Ammon's horn (tissue), 1 donor: ENCODE measurements at places on chromosomes 5 and 9.

- no peak for DNase-seq
Observed at GRCh38 chr9:96567203-96567700, 52.4 kb downstream of the CDC14B start.

- DNase-seq = no peak
Observed at GRCh38 chr9:134057307-134057657, 10.5 kb downstream of the BRD3 start.

- DNase-seq = no peak
Observed at GRCh38 chr9:93267681-93268505, 84.0 kb downstream of the WNK2 start.

DNA sequence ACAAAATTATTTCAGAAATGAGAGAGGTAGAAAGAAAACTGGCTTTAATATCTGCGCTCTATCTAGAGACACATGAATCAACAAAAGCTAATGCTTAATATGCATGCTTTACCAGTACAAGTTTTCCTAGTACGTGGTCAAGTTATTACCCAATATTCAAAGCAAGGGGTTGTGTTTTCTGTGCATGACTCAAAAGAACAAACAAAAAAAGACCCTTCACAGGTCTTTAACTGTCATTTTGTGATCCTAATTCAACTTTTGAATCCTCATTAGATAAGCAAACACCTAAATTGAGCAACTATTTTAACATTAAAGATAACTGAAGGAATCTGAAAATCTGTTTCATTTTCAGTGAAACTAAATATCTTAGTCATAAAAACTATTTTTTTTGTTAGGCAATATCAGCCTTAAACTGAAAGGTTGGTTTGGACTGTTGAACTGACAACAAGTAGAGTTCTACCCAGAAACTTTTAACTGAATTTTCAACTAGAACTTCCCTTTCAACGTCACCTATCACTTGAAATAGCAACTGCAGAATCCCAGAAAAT is 12.5 kb downstream of the ST8SIA4 start:
- no peak for DNase-seq

DNA sequence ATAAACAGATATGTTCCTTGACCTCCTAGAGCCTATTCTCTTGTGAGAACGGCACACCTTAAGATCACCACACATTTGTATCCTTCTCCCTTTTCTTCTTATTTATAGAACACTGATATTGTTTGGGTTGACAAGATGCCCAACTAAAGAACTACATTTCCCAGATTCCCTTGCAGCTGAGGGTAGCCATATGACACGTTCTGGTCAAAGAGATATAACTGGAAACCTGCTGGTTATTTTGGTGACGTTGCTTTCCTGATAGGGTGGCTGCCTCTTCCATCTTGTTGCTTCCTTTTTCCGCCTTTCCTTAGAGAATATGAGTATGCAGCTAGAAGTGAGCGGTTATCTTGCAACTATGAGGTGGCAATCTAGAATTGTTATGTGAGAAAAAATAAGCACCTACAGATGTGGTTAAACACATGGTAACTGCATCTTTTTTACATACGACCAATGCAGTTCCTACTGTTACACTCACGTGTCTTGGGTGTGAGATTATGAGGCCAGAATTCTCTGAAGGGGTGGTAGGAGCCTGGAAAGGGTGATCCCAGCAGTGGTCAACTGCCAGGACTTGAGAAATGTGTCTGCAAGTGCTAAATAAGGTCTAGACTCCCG is 72.9 kb downstream of the SEC61B start:
- DNase-seq = no peak

DNA sequence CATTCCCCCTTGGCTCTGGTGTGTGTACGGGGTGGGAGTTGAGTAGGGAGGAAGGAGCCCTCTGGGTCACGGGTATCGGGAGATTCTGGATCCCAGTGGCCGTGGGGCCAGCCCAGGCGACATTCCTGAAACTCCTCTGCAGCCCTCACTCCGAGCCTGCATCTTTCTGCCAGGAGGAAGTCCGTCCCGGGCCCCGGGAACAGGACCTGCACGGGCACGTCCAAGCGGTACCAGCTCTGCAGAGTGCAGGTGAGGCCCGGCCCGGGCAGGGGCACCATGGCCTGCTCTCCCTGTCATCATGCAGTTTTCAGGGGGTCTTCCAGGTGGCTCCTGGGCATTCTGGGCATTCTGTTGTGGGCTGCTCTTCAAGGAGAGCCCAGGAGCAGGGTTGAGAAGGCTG is 3.7 kb downstream of the ADAMTSL2 start:
- no peak for DNase-seq

- no peak for DNase-seq
Observed at GRCh38 chr9:120688758-120689157, 25.5 kb downstream of the MEGF9 start.

DNA sequence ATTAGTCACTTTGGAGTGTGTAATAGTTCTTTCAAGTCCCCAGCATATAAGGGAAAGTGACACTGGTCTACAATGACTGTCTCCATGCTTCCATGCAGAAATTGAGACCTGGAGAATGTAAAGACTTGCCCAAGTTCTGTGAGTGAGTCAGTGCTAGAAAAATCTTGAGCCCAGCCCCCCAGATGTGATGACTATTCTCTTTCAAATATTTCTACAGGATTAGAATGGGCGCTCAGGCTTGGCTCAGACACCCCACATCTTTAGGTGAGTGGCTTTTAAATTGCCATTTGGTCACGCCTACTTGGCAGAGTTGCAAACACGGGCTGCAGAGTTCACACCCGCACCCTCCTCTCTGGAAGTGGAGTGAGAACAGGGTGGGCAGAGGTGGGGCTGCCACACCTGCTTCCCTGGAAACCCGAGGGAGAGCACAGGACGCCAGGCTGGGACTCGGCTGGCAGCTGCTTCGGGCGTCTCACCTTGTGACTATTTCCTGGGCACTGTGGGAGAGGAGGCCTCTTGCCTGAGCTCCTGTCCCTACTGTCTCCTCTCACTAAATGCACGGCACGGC is 37.6 kb downstream of the ROPN1L start:
- DNase-seq = no peak

DNA sequence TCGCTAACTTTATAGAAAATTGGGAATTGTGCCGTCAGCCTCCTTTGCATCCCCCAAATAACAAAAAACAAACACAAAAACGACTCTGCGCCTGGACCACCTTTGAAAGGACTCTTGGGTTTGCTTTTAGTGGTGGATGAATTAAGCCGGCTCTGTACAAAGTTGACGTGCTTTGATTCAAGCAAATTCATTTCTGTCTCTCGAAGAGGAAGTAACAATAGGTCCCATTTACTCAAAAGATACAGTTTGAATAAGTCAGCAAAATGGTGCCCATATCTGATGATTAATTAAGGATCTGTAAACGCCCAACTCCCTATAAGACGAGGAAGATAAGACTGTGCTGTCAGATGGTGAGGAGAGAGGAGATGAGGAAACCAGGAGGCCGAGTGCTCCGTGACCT is 67.8 kb downstream of the AK8 start:
- no peak for DNase-seq

DNA sequence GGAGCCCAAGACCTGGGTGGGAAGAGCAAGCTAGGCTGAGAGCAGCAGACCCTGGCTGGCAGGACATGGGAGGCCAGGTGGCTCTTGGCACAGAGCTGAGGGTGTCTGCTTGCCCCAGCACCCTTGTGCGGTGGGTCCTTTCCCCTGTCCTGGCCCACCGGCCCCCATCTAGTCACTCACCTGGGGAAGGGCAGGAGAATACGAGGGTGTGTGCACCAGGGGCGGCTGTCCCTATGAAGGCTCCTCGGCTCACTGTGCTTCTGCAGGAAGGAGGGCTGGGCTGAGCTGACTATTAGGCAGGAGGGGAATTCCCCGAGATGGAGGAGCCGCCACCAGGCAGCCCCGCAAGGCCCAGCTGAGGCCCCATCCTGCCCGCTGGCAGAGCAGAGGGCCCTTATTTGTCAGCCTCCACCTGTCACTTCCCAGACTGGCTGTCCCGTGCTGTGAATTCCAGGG is 6.1 kb upstream of the TNIP1 start:
- no peak for DNase-seq

GRCh38 chr5:54315736-54316528 is 5.6 kb upstream of the ARL15 start:
- DNase-seq = no peak

GRCh38 chr5:122997294-122997693 is 39.2 kb downstream of the PPIC start:
- DNase-seq = no peak

GRCh38 chr5:144284931-144285502 is 114.3 kb downstream of the KCTD16 start:
- no peak for DNase-seq

GRCh38 chr5:4081466-4081865 is 485.8 kb downstream of the IRX1 start:
- no peak for DNase-seq

DNA sequence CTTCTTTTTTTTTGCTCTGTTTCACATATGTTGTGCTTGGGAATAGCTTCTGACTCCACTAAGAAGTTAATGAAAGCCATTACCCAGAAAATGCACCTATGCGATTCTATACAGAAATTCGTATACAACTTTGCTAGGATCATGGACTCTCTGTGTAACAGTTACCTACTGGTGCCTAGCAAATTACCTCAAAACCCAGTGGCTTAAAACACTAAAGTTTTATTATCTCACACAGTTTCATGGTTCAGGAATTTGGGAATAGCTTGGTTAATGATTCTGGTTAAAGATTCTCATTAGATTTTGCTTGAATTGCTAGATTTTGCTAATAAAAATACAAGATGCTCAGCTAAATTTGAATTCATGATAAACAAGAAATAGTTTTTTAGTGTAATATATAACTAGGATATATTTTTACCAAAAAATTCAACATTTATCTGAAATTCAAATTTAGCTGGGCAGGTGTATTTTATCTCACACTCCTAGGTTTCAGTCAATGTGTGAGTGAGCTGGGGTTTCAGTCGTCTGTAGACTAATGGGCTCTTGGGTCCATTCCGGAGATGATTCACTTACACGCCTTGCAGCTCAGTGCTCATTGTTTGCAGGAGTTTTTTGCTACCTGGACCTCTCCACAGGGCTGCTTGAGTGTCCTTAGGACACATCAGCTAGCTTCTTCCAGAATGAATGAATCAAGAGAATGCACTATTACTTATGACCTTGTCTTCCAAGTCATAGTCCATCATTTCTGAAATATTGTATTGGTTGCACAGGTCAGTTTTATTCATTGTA is 75.1 kb downstream of the MROH2B start:
- DNase-seq = no peak

DNA sequence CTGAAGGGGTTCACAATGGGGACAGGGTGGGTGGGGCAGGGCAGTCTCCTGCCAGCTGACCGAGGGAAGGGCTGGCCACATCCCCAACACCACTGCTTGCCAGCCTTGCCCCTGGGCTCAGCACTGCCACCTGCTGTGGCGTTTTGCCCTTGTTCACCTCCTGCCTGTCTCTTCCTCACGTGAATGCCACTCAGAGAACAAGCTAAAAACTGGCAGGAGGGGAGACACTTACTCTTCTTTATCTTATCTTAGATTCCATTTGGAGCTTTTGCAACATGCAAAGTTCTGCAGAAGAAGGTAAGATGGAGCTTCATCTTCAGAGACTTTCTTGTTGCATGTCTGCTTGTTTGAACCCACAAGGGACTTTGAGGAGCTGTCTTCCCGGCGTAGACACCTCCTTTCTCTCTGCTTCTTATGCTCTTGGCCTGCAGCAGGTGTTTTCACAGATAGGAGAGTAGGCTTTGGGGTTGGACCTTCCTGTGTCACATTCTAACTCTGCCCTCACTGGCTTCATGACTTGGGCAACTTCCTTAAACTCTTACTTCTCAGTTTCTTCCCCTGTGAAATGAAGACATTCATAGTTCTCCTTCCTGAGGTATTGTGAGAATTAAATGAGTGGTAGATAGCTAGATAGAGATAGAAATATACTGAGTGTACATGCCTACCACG is 4.1 kb downstream of the LRSAM1 start:
- DNase-seq = peak; percentile 43

GRCh38 chr9:109181284-109181683 is 14.2 kb upstream of the FRRS1L start:
- no peak for DNase-seq

DNA sequence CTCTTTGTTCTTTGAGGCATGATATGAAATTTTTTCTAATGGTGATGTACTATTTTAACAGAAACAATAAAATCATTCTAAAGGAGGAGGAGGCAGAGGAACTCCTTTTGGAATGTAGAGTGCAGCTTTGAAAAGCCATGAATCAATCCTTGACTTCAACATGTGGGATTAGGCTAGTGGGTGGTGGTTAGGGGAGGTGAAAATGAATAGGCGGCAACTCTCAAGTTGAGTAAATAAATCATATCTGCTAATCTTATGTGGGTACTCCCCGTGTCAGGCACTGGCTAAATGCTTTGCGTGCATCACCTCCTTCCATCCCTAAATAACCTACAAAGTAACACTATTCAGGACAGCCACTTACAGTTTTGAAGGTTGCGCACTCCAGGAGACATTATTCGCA is 35.1 kb downstream of the FAM81B start:
- DNase-seq = no peak

- no peak for DNase-seq
Observed at GRCh38 chr9:129291041-129291501, 113.0 kb upstream of the IER5L start.

DNA sequence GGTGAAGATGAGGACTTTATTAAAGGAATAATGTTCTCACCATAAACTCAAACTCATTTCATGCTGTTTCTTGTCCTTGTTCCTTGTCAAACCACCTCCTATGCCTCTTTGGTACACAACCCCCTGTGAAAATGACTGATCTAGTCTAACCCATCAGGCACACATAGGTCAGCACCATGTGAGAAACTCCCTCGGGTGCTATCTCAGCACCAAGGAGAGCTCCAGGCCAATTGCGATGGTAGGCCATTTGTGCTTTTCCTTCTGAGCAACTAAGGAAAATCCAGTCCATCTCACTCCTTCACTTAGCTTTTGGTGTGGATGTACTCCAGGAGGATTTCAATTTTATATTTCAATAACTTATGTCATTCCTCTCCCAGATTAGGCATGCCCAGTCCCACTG is 199.8 kb downstream of the ZNF608 start:
- DNase-seq = no peak

DNA sequence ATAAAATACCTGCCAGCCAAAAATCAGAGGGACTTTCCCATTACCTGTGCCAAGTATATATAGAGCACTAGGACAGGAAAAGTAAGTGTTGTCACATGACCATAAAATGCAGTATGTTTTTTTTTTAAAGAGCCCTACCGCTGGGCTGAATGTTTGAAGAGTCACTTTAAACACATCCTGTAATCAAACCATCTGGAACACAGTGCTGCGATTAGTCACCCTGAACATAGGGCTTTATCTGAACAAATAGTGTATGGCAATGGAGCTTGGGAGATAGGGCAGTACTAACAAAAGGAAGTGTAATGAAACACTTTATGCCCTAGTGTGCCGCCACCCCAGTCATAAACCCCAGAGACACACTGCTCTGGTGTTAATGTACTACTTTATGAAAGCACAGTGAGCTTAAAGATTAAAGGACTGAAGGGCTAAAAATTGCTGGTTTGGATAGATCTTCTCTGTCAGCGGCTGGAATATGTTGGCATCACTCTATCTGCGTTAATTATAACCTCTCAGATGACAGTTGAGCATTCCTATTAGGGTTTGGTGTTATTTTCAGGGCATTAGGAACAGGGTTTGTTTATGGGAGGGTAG is 90.4 kb downstream of the ZNF608 start:
- DNase-seq = no peak

GRCh38 chr9:33437205-33437604 is 10.2 kb downstream of the AQP3 start:
- no peak for DNase-seq

GRCh38 chr5:41279040-41279439 is 65.7 kb upstream of the C6 start:
- DNase-seq = no peak

GRCh38 chr9:22100626-22101025 is 91.5 kb upstream of the CDKN2B start:
- DNase-seq = no peak

- no peak for DNase-seq
Observed at GRCh38 chr9:85600675-85601263, 141.0 kb downstream of the AGTPBP1 start.

GRCh38 chr5:151677776-151678545 is 8.8 kb downstream of the SPARC start:
- DNase-seq = no peak
